Pulmonary artery endothelial cell (primary cell): ENCODE measurements at places on chromosomes 3 and 15. TPM values are rescaled to one million over a fixed set of nuclear protein-coding genes. Genes with fewer than 3 reads are reported as not detected.

GRCh38 chr15:59347915-59348314 lies 24.8 kb downstream of the MYO1E start:
- no peak for DNase-seq

DNA sequence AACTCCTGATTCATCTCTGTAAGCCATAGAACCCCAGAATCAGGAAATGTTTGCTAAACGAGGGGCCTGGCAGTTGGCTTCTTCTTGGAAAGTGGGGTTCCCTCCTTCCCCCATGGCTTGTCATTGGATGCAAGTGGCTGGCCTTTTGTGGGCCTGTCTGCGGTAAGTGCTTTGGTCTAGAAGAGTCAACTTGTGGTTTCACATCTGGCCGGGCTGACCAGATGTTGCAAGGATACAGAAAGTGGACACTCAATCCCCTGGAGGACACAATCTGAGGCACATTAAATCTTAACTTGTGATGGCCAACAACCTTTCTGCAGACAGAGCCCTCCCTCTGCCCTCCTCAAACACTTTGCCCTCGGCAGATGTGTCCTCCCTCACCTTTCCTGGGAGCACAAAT lies 1.1 kb downstream of the FAH start:
- DNase-seq: no peak

- DNase-seq: no peak
Observed at GRCh38 chr15:100613208-100613607, 10.8 kb downstream of the ASB7 start.

DNA sequence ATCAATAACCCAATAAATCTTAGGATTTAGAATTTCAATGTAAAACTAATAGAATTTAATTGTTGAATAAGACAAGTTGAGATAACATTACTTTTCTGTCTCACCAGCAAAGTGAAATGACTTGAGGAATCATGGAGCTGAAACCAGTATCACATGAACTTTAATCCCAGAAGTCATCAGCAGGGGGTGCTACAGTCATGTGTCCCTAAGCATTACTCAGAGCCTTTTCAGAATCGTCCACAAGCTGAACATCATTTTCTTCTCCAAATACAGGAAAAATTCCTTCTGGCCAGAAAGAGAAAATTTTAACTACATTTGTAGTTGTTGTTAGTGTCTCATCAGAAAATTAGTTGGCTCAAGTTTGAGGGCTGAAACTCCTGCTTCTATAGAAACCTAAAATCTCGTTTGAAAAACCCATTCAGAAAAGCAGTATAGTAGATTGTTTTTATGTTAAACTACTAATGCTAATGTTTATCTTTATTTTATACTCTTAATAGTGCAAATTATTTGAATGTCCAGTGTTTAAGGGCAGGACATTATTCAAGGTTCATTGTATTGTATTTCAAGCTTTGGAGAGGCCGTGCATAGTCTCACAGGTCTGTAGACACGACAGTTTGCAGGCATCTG lies 384.1 kb downstream of the PLOD2 start:
- DNase-seq: peak; percentile 30

DNA sequence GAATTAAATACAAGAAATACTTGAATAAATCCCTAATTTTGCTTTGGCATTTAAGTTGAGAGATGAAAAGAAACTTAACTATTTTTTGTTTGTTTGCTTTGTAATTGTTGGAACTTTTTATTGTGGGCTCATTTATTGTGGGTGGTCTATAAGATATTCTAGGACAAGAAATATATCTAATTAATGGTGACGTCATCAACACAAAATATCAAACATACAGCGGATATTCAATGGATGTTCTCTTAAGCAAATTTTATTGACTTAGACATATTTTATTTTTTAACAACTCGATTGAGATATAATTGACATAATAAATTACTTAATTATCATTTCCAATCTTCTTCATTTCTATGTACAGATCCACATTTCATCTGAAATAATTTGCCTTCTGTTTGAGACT lies 30.0 kb downstream of the SYNPR start:
- DNase-seq: no peak

DNA sequence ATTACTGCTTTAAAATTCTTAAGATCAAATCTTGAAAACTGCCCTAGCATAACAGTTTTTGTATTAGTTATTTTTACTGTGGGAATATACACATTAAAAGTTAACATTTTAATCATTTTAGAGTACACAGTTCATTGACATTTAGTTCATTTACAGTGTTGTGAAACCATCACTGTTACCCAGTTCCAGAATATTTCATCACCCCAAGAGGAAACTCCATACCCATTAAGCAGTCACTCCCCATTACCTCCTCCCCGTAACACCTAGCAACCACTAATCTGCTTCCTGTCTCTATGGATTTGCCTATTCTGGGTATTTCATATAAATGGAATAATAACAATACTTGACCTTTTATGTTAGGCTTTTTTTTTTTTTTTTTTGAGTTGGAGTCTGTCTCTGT lies 164.1 kb upstream of the LRRFIP2 start:
- no peak for DNase-seq

The SLC2A2 gene
- total RNA-seq: not detected in 2 replicates

DNA sequence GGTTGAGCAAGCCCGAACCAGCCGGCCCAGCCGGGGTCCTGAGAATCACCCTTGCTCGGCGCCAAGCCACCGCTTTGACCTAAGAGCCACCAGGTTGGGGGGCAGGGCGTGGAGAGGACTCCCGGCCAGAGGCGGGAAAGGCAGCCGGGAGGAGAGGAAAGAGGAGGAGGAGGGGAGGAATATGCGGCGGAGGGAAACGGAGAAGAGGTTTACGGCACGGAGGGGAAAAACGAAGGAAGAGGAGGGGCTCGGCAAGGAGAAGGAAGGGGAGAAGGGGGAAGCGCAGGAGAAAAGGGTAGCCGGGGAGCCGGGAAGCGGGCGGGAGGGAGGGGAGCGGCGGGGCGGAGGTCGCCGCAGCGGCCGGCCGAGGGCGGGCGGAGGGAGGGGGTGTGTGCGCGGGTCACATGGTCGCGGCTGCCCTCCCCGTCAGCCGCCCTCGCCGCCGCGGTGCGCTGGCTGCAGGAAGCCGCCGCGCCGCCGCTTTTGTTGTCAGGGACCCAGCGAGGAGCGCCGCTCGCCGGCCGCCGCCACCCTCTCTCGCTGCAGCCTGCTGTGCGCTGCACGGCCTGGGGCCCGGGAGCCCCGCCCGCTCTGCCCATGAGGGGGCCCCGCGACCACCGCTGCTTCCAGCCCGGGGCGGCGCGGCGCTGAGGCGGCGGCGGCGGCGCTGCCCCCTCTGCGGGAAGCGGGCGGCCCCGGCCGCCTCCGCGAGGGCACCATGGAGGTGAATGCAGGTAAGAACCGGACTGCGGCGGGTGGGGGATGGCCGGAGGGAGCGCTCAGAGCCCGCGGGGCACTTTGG lies at the start of gene NR1D2:
Gene NR1D2 (plus strand): TSS at position 426 of the 802 bp plus-strand sequence. CDS start 293 bp downstream, at position 719.
- DNase-seq: peak; percentile 50

- DNase-seq: no peak
Observed at GRCh38 chr15:68518046-68518445, 60.7 kb upstream of the CORO2B start.
